ENCODE measurements at places on chromosomes 1 and 21.

DNA sequence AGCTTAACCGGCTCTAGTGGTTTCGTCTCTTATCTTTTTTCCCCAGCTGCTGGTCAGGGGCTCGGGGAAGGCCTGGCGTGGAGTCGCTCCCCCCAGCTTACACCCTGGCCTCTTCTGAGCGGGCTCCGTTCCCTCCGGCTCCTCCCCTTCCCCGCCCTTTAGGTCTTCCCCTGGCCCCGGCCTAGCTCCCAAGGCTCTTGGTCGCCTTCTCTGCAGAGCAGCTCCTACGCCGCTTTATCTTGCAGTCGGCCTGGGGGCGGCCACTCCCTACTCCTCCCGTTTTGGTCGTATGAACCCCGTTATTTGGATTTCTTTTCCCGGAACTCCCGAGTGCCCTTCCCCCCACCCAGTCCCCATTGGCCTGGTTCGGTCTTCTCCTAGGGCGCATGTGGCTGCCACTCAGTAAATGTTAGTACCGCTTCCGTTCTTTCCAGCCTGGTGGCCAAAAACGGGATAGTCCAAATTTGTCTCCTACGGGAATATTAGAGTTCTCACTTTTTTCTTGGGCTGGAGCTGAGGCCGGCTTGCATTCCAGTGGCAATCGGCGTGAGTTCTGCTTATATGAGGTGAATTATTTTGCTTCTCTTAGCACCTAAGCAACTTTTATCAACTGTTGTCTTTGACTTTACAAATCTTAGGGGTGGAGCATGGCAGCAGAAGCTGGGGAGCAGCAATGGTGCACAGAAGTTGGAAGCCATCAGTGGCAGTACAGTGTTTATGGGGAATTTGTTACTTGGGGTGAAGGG is 467 bp downstream of the THRAP3 start:
- peak; percentile 61 for DNase-seq

DNA sequence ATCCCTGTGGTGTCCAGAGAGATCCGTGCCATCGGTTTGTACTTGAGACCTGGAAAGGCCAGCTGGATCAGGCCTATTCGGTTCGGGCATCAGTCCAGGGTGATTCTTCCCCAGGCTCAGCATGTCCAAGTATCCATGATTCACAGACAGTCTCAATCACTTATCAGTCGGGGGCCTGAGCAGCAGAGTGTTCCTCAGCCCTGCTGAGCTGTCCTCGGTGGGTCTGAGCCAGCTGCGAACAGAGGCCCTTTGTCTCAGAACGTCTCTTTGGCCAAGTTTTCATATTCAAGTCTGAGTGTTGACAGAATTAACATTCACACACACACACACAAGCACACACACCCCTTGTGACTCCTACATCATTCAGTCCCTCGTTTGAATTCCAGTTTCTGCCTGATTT is 33.4 kb upstream of the OSBPL9 start:
- DNase-seq, result peak; percentile 63

DNA sequence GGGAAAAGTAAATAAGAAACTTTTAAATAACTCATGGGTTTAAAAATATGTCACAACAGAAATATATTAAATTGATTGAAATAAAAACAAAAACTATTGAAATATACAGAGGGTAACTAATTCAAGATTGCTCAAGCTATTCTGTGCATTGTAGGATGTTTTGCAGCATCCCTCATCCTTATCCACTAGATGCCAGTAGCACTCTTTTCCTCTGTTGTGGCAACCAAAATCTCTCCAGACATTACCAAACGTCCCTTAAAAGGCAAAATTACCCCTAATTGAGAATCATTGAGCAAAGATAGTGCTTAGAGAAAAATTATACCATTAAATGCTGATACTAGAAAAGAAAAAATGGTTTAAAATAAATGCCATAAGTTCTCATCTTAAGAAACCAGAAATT is 682.6 kb downstream of the RWDD3 start:
- no peak for DNase-seq

DNA sequence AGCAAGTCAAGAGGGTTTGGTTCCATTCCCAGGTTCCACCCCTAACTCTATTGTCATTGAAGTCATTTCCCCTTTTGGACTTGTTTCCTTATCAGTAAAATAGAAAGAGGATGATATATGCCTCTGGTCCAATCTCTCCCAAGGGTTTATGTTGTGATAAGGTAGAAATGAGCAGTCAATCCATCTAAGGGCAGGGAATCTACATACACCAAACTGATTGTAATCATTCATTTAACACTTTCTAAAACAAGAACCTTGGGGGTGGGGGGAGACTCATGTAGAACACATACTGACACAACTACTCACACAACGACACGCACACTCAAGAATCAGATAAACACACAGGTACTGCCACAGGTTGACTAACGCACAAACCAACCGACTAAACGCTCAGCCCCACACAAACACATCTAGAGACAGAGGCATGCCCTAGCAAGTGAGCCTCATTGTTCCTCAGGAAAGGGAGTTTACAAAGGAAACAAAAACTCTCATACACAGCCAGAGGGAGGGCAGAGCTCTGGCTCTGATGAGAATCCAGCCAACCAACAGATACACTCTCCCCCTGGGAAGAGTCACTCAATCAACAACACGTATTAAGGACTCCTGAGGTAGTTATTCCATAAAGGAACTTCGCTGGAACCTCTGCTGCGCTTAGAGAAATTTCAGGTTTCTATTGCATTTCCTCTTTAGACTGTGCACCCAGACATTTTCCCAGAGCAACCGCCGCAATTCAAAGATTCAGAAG is 1.0 kb downstream of the F11R start:
- DNase-seq, result no peak

GRCh38 chr1:33660244-33660643 is 187.8 kb downstream of the ZSCAN20 start:
- DNase-seq, result no peak

- DNase-seq, result no peak
These were observed 990 bp upstream of the NBL1 start for GRCh38 chr1:19643121-19643520.

- no peak for DNase-seq
These were observed 4.5 kb downstream of the TRIM67 start for GRCh38 chr1:231166398-231166797.

Measured in hypothalamus (tissue), 51 donors.